ENCODE measurements at places on chromosomes 6 and 20.

DNA sequence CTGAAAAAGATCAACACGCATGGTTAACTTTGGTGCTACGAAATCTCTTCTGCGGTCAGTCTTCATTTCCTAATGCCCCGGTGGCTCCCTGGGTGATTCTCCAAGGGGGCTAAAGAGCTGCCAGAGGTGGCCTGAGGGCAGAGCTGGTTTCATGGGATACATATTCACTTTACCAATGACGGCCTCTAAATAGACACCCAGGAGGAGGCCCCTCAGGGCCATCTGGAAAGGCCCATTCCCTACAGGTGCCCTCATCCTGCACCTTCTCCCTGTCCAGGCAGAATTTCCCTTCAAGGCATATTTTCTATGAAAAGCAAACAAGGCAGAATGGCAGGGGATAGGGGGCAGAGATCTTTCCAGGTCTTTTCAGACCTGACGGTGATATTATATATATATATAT, 12.5 kb downstream of the BNIP5 start:
- no peak for DNase-seq

- no peak for DNase-seq
Observed at GRCh38 chr6:44699082-44699481, 311.6 kb downstream of the CDC5L start.

DNA sequence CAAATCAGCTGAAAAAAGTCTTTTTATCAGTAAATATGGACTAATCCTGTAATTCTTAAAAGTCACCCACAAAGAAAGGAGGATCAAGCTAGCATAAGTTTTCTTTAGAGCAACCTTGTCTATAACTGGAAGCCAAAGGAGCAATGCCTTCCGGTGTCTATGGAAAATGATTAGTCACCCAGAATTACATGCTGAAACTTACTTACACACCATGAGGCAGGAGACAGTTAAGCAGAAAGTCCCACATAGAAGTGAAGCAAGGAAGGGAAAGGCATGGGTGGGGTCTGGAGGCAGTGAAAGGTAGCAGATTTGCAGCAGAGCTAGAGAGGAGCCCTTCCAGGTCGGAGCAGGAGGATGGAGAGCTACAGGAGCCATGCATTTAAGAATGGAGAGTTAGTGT, 153.7 kb upstream of the RIPOR2 start:
- DNase-seq, result no peak

GRCh38 chr20:50335105-50335504, 144.5 kb downstream of the CEBPB start:
- DNase-seq, result peak; percentile 14

DNA sequence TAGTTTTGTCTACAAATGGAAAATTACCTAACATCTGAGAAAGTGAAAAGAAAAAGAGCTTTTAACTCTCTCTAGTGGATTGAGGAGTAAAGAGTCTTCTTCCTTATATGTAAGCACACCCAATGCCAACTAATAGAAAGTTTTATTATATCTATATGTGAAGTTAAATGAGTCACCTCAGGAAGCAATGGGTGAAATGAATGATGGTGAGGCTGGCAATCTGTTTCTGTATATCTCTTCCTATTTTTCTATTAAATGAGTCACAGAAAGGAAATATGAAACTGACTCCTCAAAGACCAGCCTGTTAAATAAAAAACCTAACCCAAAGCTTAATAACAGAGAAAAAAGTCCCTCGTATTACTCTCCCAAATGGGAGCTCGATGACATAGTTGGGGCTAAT, 71.3 kb downstream of the OTOR start:
- DNase-seq, result no peak

DNA sequence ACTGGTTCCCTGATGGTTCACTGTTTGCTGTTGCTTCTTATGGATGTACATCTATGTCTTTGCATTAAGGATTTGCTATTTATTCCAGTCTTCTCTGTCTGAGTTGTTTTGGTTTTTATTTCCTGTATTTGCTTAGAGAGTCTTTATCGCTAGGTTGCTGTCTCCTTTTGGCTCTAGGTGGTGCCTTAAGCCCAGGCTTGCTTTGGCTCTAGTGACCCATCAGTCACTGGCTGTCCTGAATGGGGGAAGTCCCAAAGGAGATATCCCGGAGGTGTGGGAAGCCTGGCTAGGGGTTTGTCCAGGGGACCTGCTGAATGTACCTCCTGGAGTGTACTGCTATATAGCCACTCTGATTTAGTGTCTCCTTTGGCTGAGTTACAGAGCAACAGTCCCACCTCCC, 53.4 kb downstream of the MCHR2 start:
- no peak for DNase-seq

All from NCI-H1092 treated with DMSO at 0.1 percent for 48 hours (cell line).